ENCODE measurements at places on chromosomes 2 and 18.

- DNase-seq = no peak
These were observed 19.9 kb upstream of the ENOSF1 start for GRCh38 chr18:732371-732770.

- no peak for DNase-seq
These were observed 825 bp downstream of the THUMPD2 start for GRCh38 chr2:39778233-39778632.

DNA sequence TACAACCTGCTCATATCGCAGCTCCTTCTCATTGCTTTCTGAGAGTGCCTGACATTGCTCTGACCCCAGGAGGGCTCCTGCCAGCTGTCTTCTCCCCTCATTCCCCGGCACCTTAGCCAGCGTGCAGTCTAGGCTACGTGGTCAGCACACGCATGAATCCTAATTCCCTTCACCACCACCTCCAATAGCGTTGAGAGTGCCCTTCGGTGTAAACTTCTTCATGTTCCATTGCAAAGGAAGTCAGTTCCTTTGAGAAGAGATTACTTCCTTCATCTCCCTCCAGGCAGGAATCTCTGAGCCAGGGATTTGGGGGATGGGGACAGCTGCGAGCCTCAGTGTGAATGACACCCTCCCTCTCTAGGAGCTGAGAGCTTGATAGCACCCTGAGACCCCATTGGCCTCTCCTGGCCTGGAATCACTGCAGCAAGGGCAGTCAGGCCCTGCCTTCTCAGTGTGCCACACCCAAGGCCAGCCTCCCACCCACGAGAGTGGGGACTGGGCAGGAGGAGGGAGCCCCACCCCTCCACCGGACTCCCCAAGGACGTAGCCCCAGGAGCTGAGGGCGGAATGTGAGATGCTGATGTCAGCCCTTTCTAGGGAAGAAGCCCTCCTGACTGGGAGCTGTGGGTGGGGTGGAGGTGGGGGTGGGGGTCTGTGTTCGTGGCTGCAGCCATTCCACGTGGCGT lies 53.4 kb downstream of the SLC66A2 start:
- no peak for DNase-seq

- DNase-seq = no peak
These were observed 223.1 kb upstream of the PARD3B start for GRCh38 chr2:204321910-204322751.

DNA sequence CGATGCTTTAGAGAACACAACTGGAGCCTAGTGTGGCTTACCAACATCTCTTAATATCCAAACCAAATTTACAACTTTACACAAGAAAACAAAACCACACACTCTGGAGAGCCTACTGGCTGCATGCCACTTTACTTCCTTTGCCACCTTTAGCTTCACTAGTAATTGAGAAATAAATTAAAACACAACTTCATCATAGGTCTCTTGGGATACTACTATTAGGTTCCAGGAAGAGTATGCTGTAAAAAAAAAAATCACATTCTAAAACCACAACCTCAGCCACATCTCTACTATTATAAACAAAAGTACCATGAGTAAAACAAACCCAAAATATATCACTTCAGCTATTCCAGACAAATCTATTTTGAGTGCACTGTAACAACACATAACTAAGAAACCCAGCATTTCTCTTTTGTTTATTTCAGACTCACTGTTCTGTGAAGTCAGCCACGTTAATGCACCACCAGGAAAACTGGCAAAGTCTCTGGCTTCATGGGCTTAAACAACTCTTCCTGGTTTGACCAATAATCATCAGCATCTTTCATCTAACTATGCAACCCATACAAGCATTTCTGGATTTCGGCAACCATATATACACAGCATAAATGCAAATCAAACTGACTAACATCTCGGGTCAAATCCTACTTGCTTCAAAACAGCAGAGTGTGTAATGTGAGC lies 59.1 kb downstream of the REV1 start:
- DNase-seq = no peak

DNA sequence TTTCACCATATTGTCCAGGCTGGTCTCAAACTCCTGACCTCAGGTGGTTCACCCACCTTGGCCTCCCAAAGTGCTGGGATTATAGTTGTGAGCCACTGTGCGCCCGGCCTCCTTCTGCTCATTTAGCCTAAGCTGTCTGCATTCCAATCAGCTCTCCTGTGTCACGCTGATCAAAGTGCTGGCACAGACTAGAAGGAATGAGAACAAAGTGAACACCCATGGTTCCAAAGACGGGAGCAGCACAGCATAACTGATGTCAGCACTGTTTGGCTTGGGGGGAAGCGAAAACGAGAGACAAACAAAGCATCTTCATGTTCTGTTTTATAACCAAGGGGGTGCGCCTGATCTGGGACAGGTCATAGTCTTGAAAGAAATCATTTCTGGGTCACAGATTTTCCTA lies 43.3 kb downstream of the DIPK1C start:
- no peak for DNase-seq

DNA sequence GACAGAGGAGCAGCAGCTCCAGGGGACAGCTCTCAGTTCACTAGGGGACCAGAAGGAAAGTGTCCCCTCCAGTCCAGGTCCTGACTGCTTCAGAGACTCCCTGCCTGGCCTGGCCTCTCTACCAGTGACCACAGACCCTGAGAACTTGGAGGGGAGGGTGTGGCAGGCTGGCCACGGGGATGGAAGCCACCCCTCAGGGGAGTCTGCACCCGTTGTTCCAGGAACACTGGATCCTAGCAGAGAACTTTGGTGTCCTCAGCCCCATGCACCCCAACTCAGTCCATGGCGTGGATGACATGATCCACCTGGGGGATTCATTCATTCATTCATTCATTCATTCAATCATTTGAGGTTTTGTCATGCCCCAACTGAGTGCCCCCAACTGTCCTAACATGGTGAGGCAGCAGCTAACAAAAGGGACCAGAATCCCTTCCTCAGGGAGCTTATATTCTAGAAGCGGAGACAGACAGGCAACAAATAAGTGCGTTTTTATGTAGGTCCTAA lies 31.9 kb downstream of the MYO7B start:
- no peak for DNase-seq
